ENCODE measurements at places on chromosomes 5 and 9.

DNA sequence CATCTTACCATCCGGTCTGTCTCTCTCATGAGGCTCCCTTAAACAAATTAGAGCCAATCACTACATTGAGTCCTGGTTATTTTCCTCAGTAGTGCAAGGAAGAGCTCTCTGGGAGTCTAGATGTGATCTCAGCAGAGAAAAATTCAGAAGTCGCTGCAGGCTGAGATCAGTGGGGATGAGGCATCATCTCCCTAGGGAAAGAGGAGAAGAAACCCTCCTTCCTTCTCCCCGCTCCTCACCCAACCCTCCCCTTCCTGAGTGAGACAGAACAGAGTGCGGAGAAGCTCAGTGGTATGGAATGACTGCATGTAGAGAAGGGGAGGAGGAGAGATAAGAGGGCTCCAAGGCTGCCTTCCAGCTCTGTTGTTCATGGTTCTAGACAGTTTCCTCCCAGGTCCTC lies 80.5 kb downstream of the PAPPA start:
- DNase-seq: peak; percentile 98

- DNase-seq: no peak
Observed at GRCh38 chr9:14747111-14747510, 24.6 kb upstream of the CER1 start.

DNA sequence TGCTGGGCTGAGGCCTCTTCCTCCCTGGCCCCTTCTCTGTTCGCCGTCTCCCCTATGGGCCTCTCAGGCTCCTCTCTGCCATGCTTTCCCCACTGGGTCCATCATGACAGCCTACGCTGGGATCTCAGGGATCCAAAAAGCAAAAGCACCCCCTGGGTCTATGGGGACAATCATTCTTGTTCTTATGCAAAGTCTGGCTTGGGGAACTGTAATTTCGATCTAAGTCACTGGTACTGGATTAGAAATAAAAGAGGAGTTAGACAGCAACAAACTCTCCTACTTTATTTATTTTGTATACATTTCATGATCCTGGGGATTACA lies 86.6 kb downstream of the SLC38A9 start:
- DNase-seq: no peak

DNA sequence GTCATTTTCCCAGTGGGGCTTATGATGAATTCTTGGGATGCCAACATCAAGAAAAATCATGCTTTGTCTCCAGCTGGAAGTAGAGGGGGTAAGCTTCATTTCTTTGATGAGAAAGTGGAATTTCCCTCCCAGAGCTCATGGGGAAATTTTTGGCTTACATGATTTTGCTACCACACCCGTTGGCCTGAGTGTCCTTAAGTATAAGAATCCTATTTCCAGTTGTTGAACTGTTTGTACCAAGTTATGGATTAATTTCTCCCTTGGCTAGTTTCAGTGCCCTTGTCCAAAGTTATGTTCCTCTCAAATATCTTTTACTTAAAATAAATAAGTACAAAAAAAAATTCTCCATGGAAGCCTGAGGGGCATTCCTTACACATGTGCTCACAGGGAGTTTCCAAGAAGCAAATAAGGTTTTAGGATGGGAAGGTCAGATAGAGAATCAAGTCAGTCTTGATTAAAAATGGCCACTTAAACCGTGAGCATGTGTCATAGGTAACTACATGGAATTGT lies 82.3 kb downstream of the PTCD2 start:
- no peak for DNase-seq

- DNase-seq: peak; percentile 10
Observed at GRCh38 chr5:9861666-9862256, 231.6 kb upstream of the TAS2R1 start.

DNA sequence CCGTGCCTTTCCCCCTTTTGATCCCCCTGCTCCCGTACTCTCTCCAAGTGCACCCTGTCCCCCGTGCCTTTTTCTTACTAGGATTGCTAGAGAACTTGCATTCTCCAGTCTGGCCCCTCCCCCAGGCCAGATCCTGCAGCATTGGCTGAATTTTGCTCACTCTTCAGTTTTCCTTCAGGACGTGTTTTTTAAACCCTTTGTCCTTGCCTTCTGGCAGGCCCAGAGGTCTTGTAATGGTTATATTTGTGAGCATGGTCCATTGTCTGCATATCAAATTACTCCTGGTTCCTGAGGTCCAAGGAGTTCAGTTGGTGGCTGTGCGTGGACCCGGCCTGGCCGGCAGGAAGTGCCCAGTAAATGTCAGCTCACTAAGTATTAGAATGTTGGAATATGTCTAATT lies 606 bp downstream of the TBC1D13 start:
- DNase-seq: no peak

- no peak for DNase-seq
Observed at GRCh38 chr5:173595841-173596240, 20.6 kb downstream of the BOD1 start.

GRCh38 chr5:43313854-43314457 lies 744 bp upstream of the HMGCS1 start:
- DNase-seq: no peak

DNA sequence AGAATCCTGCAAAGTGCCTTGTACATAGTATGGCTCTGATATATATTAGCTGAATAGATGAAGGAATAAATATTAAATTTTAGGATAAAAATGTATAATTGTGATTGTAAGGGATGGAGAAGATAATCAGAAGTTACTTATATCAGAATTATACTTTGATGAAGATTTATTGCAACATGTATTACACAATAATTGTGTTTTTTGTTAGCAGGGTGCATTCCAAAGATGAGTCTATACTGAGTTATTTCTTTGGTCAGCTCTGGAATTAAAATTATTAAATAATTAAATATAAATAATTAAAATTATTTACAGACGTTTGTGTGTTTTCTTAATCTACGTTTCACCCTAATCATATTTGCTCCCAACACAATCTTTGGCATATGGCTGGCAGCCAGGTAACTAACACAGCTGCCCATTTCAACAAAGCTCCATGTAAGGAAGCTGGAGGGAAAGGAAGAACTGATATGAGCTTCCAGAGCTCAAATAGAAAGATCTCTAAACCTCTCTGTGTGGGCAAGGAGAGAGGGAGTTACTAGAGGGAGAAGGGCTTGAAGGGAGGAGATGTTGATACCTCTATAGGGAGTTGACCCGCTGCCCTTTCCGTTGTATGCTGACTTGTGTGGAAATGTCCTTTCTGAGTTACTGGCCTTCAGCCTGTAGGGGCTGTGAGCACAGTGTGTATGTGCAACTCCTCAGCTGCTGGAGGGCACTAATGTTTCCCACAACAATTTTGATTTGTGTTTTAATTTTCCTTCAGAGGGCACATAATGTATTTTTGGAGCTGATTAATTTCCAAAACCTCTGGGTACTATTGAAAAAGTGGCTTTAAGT lies 403.4 kb downstream of the MAN2A1 start:
- DNase-seq: no peak

- DNase-seq: no peak
Observed at GRCh38 chr5:138369261-138369660, 16.8 kb downstream of the KDM3B start.

DNA sequence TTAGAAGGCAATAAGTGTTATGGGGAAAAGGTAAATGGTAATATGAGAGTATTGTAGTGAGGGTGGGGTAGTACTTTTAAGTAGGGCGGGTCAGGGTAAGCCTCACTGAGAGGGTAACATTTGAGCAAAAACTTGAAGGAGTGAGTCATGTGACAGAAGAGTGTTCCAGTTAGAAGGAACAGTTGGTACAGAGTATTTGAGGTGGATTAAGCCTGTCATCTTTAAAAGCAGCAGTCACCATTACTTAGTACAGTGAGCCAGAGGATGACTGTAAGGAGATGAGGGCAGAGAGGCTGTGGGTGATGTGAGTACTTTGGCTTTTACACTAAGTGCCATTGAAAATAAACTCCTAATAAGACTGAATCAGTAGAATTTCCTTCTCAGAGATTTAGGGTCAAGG lies 54.8 kb downstream of the UBAP1 start:
- no peak for DNase-seq

DNA sequence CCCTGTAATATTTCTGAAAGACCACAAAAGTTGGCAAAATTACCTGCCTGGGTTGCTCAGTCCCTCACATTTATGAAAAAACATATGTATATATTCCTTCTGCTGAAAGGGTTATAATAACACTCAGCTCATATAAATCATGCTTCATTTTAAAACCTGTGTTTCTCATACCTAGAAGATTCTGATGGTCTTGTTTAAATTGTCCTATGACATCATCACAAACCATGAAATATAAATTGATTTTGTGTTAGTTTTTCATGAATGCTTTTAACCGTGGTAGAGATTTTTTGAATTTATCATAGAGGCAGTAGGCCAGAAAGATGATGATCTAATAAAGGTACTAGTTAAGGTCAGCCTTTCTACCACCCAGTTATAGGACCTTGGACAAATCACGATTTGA lies 31.4 kb downstream of the SRFBP1 start:
- DNase-seq: no peak

GRCh38 chr9:5646116-5646515 lies 17.2 kb downstream of the RIC1 start:
- DNase-seq: no peak

DNA sequence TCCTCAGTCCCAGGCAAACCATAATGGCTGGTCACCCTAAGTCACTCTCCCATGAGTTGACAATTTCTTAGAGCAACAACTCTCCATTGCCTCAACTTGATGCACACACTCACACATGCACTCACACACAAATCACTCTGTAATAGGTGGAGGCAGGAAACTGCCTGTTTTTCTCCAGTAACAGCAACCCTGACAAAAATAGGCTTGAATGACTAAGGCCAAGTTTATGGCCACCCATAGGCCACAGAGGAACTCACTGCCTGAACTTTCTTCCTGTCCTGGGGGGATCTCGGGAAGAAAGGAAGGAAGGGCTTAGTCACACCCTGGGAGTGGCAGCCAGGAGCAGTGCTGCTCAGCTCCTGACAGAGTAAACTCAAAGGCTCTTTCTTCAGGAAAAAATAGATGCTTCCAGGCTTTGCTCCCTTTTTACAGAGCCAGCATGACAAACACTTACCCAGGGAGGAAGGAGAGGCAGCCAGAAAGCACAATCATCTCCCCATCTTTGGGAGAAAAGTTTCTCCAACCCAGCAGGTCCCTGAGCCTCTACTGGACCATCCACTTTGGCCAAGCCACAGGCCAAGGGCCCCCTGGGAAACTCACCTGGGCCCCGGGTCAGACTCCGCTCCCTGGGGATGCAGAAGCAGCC lies 368 bp downstream of the SH3TC2 start:
- peak; percentile 37 for DNase-seq

- DNase-seq: no peak
Observed at GRCh38 chr9:12314589-12314988, 378.6 kb upstream of the TYRP1 start.

Measured in AG04449 (cell line).